CD4-positive, alpha-beta T cell treated with Interleukin-10 for 1 hour (primary cell): ENCODE measurements at places on chromosomes 5 and 9.
A peak's percentile ranks its signal among the peaks of the same experiment; 100 is the strongest.

GRCh38 chr5:149588936-149589335 lies 7.6 kb downstream of the ARHGEF37 start:
- DNase-seq: no peak

GRCh38 chr9:99385814-99386279 lies 163.8 kb downstream of the SEC61B start:
- DNase-seq: no peak

DNA sequence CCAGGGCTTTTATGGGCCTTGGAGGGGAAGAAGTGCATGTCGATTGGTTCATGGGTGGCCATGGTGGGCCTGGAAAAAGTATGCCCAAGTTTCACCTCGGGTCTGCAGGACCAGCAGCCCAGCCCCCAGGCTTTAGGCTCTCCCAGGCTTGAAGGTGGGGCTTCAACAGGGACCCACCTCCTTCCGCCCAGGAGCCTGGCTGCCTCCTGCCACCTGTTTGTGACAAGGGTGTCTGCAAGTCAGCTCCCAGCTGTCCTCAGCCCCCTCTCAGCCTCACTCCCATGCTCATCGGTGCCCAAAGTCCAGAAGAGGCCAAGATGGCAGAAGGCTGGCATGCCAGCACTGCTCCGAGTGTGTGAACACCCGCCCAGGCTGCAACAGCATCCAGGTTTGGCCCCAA lies 1063.2 kb upstream of the ACO1 start:
- DNase-seq: no peak

DNA sequence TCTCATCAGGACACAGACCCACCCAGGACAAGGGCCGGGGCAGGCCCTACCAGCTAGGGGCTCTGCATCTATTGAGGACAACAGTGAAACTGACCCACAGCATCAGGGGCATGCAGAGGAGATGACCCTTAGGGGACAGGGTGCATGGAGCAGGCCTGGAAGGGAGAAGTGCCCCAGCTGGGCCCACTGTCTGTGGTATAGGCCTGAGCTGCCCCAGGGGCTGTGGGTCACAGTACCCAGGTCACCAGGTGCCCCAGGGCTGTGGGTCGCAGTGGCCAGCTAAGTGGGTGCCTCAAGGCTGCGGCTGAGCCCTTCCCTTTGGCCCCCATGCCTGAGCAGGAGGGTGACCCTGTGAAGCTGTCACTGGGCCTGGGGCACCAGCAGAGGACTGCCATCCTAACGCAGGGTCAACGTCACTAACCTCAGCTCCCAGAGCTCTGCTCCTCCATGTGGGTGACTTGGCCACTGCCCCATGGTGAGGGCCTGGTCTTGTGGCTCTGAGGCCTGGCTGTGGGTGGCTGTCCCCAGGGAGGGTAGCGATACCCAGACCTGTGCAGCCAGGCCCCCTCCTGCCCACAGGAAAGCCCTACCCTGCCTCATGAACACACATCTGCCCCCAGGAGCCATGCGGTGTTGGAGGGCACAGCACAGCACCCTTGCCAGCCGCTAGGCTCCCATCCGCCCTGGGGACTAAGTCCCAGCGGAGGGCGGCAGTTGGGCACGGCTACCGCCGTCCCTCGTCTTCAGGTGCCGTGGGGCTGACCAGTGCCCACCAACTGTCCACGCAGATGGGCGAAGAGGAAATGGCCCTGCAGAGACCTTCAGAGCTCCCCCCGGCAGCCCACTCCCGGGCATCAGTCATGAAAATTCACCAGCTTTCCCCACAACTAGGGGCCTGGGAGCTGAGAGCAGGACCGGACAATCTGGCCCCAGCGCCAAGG lies 4.9 kb downstream of the EDF1 start:
- no peak for DNase-seq

DNA sequence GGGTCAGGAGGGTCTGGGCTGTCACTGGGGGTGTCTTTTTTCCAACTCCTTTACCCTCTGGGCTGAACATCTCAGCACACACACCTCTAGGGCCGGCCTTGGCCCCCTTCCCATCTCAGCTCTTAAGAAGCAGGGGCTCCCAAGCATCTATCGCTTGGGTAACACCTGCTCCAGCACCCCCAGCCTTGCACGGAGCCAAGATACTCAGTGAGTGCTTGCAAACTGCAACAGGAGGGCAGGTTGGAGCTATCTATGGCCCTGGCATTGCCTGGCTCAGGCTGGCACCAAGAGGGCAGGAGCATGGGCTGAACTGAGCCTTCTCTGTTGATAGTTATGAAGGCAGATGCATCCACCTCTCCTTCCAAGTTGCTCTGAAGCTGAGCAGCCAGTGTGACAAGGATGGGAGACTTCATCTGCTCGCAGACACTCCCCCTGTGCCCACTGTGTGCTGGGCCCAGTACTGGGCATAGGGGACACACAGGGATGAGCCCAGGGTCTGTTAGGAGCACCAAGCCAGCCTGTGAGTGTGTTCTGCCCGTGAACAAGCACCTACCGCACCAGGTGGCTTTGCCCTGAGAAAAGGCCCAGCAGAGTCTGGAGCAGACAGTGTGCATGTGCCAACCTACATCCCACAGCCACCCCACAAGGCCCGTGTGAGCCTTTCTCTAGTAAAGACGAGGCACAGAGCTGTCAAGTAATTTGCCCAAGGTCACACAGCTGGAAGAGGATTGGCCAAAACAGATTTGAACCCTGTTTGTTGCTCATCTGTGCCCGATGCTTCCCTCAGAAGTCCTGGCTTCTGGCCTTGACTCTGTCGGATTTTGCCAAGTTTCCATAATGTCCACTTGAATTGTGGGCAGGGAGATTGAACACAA lies 58.2 kb downstream of the PHF2 start:
- no peak for DNase-seq

DNA sequence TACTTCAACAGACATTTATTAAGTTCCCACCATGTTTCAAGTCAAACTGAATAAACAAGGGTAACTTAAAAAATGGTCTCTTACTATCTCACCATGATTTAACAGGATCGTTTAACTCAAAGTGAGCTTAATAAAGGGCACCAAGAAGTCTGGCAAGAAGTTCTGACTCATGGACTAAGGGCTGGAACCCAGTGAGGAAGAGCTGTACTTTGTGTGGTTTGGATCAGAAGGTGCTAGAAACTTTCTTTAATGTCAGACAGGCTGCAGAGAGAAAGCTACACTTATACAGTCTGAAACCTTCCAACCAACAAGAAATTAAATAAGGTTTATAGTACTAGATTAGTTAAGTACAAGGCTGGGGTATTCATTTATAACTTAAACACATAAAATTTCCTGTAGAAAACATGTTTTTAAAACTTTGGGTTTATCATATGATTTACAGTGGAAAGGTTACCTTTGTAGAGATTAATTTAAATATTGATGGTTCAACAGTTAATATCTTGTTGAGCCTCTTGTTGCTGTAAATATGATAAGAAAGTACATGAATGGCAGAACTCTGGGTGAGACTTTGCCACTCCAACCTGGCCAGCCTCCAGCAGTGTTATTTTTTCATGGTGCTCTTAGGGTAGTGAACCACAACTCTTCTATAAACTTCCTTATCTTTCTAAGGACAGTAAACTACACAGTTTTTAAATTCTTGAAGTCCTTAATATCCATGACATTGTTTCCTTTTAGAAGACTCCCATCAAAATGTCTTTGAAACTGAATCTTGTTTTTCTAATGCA lies 162.8 kb downstream of the MAN2A1 start:
- DNase-seq: no peak

DNA sequence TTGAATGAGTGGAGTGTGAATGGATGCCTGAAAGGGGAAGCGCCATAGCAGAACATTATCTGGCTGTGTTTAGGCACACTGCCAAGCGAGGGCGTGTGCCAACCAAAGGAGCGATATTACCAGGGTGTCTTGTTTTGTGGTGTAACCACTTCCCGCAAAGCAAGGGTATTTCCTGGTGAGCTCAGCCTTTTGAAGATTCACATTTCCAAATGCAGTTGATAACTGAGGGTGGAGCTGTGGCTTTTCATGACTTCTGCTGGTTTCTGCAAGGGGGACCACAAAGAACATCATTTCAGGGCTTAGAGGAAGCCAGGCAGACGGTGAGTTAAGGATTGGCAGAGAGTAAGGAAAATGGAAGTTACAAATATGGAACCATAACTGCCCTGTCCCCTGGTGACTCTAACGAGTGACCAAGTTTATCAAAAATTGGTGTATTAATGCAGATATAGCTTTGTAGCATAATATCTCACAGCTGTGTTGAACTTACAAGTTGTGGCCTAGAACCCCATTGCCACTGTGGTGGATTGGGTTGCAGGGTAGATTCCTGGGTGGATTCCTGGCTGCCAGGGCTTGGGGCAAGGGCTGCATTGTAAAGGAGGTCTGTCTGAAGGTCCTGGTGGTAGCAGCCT lies 71.4 kb downstream of the RALGPS1 start:
- DNase-seq: peak; percentile 91

DNA sequence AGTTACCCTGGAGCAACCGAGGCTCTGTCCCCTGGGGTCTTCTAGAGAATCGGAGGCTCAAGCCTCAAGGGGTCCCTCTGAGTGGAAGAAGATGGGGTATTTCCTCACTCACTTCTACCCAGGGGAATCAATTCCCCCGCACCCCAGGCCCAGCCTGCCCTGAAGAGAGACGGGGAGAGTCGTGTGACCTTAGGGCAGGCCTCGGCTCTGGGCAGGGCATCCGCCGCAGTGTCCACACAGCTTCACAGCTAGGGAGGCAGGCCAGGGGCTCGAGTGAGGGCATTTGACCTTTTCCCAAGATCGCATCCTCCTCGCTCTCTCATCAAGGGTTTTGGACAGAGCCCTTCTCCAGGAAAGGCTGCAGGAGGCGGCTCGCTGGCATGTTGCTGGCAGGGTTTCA lies 57.9 kb upstream of the CNOT6 start:
- no peak for DNase-seq

- DNase-seq: no peak
Observed at GRCh38 chr9:88966894-88967676, 24.2 kb upstream of the S1PR3 start.

DNA sequence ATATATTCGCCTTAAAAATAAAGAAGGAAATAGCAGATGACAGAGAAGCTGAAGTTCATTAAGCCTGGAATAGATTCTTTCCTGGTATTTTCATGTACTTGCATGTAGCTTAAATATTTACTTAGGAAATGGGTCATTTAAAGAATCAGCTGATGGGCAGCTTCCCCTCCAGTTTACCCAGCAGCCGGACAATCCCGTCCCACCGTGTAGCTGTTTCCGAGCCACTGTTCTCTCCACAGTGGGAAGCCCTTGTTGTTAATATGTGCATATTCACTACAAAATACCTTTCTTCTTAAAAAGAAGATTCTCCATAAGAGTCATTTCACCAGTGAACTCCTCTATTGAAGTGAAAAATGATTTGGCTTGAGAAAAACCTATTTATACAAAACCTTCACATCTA lies 187.0 kb downstream of the FANCC start:
- DNase-seq: no peak
